ENCODE measurements at places on chromosomes 16 and 17. TPM values are rescaled to one million over a fixed set of nuclear protein-coding genes. Genes with fewer than 3 reads are reported as not detected.
A peak's percentile ranks its signal among the peaks of the same experiment; 100 is the strongest.

Gene ABCC11
- not detected for total RNA-seq

DNA sequence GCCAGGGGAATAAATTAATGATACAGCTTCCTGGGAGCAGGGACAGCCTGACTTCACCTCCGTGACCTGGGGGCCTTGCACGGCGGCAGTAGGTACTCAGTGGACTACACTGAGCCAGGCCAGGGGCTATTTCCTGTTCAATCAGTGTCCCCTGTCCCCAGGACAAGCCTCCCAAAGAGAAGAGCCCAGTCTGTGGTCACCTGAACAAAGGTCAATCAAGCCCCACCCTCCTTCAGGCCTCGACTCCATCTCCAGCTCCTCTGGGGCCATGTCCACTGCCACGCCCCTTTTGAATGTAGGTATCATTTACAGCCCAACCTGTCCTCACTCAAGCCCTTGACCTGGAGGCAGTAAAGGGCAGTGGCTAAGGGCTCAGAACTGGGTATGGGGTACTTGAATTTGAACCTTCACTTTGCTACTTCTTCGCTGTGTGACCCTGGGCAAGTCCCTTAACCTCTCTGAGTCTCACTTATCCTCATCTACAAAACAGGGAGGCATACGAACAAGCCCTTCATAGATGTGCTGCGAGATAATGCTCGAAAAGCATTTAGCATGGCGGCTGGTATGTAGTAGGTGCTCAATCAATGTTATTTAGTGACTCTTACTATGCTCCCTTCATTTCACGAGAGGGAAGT, 29.0 kb downstream of the MYH11 start:
- H3K4me1 ChIP-seq: peaks cover 98% of the 10 kb centered on the region
- H3K36me3 ChIP-seq: peaks cover 14% of the 10 kb centered on the region
- H3K27ac ChIP-seq: peak overlapping the region; percentile 95
- no peak for DNase-seq
- peak overlapping the region; percentile 27 for H3K4me3 ChIP-seq

- peak overlapping the region; percentile 76 for H3K27ac ChIP-seq
These were observed 810 bp downstream of the CYGB start for GRCh38 chr17:76536511-76537287.

Gene PPP1R27
- not detected for total RNA-seq

DNA sequence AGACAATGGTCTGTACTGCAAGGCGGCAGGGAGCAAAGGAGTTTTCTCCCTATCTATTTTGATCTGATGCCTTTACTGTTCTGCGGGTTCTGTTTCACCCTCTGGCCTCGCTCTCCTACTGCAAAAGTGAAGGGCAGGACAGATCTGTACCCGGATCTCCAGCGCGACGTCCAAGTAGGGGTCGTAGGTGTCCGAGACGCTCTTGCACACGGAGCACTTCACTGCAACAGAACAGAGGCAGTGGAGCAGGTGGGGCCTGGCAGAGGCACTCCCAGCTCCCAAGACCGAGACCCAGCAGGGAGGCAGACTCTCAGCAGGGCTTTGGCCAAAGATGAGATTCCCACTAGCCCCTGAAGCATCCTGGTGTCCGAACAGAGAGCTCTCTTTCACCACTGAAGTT, 19.8 kb downstream of the USP36 start:
- H3K4me1 ChIP-seq: peaks cover 5% of the 10 kb centered on the region
- H3K27ac ChIP-seq: no peak overlapping the region
- no peak for DNase-seq
- no peaks in the 10 kb centered on the region for H3K27me3 ChIP-seq

DNA sequence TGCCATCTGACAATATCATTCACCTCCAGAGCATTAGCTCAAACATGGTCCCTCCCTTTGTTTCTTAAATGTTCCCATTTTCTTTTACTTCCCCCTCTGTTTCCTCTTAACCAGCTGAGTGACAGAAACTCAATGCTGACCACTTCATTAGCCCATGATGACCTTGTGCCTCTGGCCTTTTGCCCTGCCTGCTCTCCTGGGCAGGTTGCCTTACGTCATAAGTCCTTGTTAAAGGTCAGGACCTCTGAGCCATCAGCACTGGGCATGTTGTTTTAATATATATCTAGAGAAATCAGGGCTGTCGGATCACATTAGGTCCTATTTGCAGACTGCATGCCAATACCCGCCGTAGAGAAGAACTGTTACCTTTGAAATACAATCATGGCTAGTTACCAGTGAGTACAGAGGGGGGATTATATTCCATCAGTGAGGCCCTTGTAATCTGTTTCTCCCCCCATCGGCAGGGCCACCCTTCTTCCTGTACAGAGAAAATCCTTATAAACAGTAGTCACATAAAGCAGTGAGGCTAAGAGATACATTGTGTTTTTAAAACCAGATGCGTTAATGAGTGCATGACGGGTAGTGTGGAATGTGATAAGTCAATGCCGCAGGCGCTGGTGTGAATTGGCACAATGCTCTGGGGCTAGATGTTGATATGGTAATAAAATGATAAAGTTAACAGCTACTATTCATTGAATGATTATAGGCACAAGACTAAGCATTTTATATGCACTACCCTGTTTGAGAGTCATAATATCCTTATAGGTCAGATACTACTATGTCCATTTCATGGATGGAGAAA, 94.3 kb upstream of the ZFHX3 start:
- H3K4me1 ChIP-seq: peaks cover 6% of the 10 kb centered on the region
- peaks cover 23% of the 10 kb centered on the region for H3K27me3 ChIP-seq
- H3K27ac ChIP-seq: no peak overlapping the region
- no peak for DNase-seq

- no peak overlapping the region for H3K4me3 ChIP-seq
- no peak overlapping the region for H3K27ac ChIP-seq
- no peaks in the 10 kb centered on the region for H3K4me1 ChIP-seq
- peak; percentile 90 for DNase-seq
These were observed 228.5 kb downstream of the TOX3 start for GRCh38 chr16:52318302-52319009.

DNA sequence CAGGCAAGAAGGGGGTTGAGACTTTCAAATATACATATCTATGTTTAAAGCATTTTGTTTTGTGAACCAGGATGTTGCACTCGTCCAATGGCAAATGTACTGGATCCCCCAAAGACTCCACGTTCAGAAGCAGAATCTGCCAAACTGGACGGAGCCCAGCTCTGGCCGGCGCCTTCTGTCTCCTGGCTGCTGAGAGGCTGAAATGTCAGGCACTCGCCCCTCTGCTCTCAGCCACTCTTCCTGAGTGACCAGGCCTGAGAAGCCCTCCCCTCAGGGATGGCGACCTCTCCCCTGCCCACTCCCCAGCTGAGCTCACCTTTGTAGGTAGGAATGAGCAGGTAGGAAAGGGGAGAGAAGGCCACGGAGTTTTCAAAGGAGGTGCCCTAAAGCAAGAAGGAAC, 187.5 kb upstream of the FOXF1 start:
- no peaks in the 10 kb centered on the region for H3K4me1 ChIP-seq
- no peak overlapping the region for H3K4me3 ChIP-seq
- no peak for DNase-seq

All from esophagus muscularis mucosa (tissue), 4 donors.